SHP77 (cell line): ENCODE measurements at places on chromosomes 6 and 20.

DNA sequence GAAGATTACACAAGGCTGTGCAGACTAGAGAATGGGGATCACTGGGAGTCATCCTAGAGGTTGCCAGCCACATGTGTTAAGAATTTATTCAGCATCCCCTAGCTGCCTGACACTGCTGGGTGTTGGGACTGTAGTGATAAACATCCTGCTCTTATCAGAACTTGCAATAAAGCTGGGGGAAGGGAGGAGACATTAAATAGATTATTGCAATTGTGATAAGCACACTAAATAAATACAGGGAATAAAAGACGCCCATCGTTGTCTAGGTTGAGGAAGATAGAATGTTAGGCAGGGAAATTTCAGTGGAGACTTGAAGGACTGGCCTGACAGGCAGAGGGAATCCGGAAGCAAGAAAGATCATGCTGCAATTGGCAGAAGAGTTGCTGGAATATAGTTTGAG, 33.2 kb upstream of the TRAM2 start:
- no peak for DNase-seq

GRCh38 chr6:47360388-47360787, 50.7 kb upstream of the TNFRSF21 start:
- no peak for DNase-seq

DNA sequence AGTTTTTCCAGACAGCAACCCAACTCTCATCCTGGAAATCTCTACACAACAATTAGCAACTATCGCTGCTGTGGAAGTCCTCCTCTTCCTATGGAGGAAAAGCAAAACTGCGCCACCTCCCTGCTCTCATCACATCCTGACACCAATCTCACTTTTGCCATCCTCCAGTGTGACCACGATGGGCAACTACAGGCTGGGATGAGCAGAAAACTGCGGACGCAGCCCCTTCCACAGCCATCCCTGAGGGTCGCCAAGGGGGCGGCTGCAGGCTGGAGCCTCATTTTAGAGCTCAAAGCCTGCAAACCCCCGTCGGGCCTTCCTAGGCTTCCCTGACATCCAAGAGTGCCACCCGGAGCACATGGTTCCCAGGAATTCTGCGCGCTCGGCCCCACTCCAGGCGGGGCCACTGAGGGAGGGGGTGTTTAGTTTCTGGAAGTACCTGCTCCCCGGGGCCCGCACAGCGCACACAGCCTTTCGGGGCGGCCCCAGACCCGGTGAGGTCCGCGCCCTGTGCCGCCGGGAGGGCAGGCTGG, 1.2 kb downstream of the TCFL5 start:
- DNase-seq = peak; percentile 58

DNA sequence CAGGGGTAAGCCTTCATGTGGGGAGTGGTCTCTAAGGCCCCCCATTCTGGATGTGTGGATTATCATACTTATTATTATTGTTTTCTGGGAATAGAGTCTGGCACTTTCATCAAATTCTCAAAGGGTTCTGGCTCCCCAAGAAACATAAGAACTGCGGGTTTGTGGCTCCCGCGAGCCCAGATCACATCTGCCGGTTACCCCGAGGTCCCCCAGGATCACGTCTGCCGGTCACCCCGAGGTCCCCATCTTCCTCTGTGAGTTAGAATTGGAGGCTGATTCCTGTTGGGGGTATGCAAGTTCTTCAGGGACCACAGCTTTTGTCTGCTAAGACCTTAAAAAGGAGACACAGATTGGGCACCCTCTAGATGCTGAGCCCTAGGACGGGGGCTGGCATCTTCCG, 116.7 kb upstream of the FRMD1 start:
- no peak for DNase-seq

DNA sequence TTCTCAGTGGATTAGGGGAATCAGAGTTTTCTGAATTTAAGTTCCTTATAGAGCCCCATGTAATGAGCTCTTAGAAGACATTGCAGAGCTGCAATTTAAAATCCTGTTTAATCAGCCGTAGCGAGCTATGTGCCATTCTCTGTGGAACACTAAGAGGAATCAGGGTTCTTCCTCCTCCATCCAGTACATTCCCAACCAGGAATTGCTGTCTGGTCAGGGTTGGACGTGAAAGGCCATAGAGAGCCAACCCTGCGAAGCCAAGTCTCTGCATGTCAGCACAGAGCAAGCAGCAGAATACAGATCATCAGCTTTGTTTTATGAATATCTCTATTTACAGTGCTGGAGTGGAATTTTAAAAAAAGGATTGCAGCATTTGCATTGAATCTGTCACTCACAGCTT, 366.0 kb downstream of the LAMA2 start:
- no peak for DNase-seq

- no peak for DNase-seq
Observed at GRCh38 chr6:132190097-132190814, 211.0 kb downstream of the MOXD1 start.

DNA sequence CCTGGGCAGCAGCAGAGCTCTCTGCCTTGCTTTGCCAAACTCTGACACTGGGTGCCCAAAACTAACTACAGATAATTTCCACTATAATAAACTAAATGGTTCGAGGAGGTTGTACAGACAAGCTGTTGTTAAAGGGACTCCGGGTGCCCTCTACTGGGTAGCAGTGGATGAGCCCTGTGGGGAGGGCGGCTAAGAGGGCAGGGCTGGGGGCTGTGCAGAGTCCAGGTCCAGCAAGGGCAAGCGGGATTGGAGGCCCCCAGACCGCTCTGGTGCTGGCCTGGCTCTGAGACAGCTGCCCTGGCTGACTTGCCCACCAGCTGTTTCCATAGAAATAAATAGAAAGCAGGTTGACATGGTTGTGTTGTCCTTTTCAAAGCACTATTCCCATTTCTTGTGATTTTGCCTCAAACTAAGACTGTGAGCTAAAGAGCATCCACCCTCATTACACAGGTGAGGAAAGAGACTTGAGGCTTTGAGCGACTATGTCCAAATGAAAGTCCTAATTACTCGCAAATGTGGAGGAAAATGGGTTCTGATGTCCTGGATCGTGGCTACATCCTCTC, 167.6 kb upstream of the CST7 start:
- no peak for DNase-seq

DNA sequence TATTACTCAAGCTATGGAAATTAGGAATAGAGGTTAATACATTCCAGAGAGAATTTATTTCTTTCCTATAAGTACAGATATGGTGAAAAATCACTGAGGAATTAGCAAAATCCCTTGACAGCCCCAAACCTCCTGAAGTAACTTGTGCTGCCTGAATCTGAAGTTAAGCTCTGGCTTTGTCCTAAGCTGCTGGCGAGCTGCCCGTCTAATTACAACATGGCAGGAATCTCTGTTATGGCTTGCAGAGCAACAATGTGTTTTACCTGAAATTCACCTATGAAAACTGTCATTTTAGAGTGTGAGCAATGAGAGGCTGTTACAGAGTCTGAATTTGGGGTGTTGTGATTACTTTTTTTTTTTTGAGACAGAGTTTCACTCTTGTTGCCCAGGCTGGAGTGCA, 22.5 kb upstream of the IYD start:
- no peak for DNase-seq

DNA sequence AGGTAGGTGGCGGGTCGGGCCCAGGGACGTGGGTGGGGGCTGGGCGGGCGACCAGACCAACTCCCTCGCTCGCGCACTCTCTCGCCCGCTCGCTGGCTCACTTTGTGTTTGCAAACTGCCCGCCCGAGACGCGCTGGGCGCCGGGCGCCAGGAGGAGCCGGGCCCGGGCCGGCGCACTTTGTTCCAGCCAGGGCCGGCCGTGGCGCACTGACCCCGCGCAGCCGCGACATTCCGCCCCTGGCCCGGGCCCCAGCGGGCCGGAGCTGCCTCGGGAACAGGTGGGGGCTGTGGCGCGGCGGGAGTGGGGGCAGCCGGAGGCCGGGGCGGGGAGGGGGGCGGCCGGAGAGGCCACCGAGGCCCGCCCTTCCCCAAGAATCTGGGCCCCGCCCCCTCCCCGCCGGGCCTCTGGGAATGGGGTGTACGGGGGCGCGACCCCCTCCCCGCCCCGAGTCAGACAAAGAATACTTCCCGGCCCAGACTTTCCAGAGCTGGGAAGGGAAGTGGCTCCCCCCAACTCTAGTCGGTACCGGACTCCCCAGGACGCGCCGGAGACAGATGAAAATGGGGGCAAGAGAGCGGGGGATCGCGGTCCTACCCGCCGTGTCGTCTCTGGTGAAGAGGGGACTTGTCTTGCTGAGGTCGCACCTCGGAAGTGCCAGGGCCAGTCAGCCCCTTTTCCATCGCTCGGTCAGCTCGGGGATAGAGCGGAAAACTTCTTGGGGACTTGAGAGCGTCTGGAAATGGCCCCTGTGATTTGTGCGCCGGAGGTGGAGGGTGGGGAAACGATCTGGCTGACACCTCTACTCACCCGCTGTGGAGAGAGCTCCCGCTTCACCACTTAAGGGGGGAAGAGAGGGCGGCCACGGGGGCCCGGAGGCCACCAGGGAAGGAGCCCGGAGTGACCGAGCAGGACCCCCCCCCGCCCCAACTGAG, 951 bp downstream of the FOXP4 start:
- no peak for DNase-seq

- peak; percentile 21 for DNase-seq
Observed at GRCh38 chr6:27582928-27583725, 110.2 kb upstream of the ZNF184 start.

- no peak for DNase-seq
Observed at GRCh38 chr6:148769304-148769968, 22.6 kb downstream of the UST start.

- DNase-seq = no peak
Observed at GRCh38 chr6:130057495-130057894, 39.1 kb downstream of the L3MBTL3 start.

GRCh38 chr20:62740286-62741141, 31.9 kb downstream of the NTSR1 start:
- DNase-seq = no peak

DNA sequence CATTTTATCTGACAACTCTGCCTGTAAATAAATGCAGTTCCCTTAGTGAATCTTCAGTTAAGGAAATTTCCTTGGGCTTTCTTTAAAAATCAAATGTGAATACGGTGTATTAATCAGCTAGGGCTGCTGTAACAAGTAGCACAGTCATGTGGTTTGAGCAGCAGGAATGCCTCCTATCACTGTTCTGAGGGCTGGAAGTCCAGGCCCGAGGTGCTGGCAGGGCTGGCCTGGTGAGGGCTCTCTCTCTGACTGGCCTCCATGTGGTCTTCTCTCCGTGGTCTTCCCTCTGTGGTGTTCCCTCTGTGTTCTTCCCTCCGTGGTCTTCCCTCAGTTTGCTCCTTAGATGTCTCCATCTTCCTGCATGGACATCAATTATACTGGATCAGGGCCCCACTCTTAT, 124.1 kb downstream of the SMOC2 start:
- no peak for DNase-seq

DNA sequence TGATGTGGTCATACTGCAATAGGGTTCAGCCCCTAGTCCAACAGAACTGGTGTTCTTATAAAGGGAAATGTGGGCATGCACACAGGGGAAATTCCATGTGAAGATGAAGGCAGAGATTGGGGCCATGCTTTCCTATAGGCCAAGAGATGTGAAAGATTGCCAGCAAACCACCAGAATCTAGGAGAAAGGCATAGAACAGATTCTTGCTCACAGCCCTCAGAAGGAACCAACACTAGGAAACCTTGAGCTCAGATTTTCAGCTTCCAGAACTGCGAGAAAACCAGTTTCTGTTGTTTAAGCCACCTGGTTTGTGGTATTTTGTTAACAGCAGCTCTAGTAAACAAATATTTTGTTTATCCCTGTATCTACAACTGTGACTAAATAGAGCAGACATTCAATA, 197.6 kb upstream of the CITED2 start:
- no peak for DNase-seq

DNA sequence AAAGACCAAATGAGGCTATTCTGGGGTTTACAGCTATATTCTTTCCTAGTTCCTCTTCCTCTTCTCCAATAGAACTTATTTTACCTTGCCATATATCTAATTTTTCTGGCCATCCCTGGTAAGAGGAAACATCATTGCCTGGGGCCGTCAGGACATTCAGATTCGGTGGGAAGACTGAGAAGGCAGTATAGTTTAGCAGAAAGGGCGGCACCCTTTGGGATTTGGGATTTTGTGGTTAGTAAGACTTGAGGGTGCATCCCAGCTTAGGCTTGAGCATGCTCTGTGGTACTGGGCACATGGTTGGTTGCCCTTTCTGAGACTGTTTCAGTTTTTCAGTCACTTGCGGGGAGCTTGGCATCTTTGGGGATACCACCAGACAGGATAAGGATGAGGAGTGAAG, 21.1 kb downstream of the SCUBE3 start:
- DNase-seq = no peak

- no peak for DNase-seq
Observed at GRCh38 chr6:69816026-69816425, 19.2 kb upstream of the LMBRD1 start.

- no peak for DNase-seq
Observed at GRCh38 chr20:51322164-51322707, 220.3 kb downstream of the NFATC2 start.

- no peak for DNase-seq
Observed at GRCh38 chr20:22801528-22801927, 217.2 kb upstream of the FOXA2 start.

GRCh38 chr6:17494177-17494576, 100.8 kb downstream of the CAP2 start:
- no peak for DNase-seq

DNA sequence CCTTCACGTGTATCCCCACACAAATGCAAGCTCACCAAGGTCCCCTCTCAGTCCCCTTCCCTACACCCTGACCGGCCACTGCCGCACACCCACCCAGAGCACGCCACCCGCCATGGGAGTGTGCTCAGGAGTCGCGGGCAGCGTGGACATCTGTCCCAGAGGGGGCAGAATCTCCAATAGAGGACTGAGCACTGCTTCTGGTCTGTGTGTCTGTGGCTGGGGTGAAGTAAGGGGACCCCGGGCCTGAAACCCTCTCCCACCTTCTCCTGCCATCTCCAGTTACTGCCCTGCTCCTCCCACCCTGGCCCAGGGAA, 8.3 kb downstream of the MYL9 start:
- DNase-seq = no peak

DNA sequence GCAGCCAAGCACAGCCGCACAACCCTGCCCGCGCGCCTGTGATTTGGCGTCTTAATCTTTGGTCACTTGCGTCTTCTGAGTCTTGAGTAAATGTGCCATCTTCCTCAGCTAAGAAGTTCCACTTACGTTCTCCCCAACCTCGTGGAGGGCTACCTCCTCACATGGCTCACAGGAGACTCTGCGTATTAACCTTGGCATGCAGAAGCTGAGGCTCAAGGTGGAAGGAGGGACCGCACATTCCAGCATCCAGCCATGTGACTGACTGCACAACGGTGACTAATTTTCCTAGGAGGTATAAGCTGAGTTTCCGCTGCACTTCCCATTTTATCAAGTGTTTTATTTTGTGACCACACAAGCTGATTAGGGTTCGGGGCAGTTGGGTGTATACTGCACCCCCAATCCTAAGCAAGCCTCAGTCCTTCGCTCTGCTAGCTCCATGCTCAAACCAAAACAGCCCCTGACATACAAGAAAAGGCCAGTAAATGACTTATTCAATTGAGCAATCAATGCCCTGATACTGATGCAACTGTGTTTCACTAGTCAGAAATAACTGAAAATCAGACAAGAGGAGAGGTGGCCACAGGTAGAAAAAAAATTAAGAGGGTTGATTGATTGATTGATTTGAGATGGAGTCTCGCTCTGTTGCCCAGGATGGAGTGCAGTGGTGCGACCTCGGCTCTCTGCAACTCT, 7.0 kb downstream of the BEND3 start:
- DNase-seq = no peak
